GM04504 (cell line): ENCODE measurements at places on chromosomes 7 and 10.

- DNase-seq: no peak
Measured at GRCh38 chr7:22278660-22279059, 78.3 kb downstream of the RAPGEF5 start.

DNA sequence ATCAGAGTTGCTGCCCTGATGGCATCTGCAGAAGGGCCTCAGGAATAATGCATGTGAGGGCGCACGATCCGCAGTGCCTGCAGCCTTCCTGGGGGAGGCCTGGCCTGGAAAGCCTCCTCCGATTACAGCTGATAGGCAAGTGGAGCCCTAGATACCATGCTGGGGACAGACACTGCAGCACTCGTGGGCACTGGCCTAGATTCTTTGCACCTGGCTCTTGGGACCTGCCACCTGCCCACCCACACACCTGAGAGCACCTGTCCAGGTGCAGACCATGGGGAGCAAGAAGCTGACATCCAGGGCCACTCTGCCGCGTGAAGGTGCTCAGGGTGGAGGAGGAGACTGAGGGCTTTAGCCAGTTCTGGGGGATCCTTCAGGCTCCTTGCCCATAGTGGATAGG lies 14.8 kb downstream of the YKT6 start:
- DNase-seq: no peak

- no peak for DNase-seq
Measured at GRCh38 chr10:17980846-17981565, 29.3 kb downstream of the SLC39A12 start.

DNA sequence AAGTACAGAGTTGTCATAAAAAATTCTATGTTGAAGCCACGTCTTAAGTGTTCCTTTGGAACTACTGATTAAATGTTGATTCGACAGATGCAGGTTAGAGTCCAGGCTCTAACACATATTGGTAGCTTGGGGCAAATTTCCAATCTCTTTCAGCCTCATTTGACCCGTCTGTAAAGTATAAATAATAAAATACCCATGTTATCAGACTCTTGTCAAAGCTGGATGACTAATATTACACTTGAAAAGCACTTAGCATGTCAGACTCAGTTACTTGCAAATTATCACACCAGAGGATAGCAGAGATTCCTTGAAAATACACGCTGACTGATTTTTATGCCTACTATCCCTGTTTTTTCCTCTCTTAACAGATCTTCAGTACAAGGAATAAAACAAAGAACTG lies 18.1 kb upstream of the MACC1 start:
- DNase-seq: no peak

- DNase-seq: no peak
Measured at GRCh38 chr7:15652776-15653290, 33.6 kb downstream of the MEOX2 start.

- no peak for DNase-seq
Measured at GRCh38 chr10:46235705-46236545, 50.9 kb upstream of the ANTXRL start.

DNA sequence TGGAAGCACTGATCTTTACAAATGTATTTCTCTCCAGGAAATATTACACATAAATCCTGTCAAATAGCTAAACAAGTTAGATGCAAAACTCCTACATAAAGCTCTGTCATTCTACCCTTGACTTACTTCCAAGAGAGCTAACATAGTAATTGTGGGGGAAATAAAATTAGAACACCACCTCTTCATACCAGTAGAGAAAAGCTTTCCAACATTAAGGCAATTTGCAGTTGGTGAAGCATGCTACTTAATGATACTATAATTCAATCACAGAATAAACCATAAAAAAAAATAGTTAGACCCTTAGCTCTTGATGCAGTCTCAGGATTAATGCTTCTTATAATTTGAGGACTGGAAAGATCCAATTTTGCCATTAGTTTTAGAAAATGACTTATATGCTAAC lies 35.2 kb downstream of the SEMA3A start:
- no peak for DNase-seq

- DNase-seq: no peak
Measured at GRCh38 chr7:8176370-8177081, 85.4 kb downstream of the ICA1 start.

DNA sequence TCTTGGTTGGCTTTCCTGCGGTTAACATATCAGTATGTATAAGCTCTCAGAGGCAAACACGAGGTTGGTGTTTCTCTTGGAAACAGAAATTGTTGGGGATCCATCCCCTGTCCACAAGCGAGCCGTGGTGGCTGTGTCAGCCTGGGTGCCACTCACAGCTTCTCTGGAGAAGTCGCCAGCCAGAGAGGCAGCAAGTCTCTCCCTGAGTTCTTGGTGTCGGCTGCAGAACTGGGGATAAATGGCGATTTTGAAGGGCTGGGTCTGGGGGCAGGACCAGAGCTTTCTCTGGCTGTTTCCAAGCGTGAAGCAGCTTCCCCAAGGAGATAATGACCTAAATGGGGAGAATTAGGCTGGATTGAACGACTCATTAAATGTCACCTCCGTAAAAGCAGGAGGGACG lies 335.3 kb downstream of the GLRX3 start:
- DNase-seq: no peak

DNA sequence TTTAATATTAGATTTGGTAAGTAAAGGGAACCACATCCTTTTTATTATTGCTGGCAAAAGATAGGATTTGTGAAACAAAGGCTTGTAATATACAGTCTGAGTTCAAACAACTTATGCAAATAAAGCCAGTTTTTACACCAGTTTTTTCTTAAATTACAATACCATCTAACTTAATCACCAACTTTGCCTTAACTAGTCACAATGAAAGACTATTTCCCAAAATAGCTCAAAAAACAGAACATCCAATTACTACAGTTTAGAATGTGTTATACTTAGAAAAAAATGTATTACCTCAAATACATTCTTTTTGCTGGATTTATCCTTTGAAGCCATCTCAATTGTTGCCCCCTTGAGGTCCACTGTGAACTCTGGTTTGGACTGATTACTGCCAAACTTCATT lies 108.5 kb downstream of the ARHGAP12 start:
- DNase-seq: no peak

DNA sequence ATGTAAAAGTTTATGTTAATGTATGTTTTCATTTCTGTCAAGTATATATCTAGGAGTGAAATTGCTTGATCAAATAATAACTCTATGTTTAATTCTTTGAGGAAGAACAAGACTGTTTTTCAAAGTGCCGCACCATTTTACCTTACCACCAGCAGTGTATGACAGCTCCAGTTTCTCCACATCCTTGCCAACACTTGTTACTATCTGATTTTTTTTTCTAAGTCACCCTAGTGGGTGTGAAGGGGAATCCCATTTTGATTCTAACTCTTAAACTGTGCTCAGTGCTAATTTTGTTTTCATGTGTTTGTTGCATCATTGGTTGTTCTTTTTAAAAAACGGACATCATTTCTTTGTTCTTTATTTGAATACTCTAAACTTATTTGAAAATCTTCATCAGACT lies 120.2 kb upstream of the CDK6 start:
- DNase-seq: no peak

GRCh38 chr7:26599982-26600381 lies 264.4 kb downstream of the SKAP2 start:
- DNase-seq: no peak

GRCh38 chr7:18624459-18624858 lies 128.9 kb downstream of the HDAC9 start:
- no peak for DNase-seq

- no peak for DNase-seq
Measured at GRCh38 chr10:129583831-129584230, 116.8 kb downstream of the MGMT start.

- no peak for DNase-seq
Measured at GRCh38 chr10:3126741-3127346, 45.7 kb downstream of the PITRM1 start.

GRCh38 chr7:999941-1000935 lies 17.3 kb downstream of the CYP2W1 start:
- no peak for DNase-seq

GRCh38 chr7:43642897-43643630 lies 60.2 kb downstream of the STK17A start:
- DNase-seq: no peak

DNA sequence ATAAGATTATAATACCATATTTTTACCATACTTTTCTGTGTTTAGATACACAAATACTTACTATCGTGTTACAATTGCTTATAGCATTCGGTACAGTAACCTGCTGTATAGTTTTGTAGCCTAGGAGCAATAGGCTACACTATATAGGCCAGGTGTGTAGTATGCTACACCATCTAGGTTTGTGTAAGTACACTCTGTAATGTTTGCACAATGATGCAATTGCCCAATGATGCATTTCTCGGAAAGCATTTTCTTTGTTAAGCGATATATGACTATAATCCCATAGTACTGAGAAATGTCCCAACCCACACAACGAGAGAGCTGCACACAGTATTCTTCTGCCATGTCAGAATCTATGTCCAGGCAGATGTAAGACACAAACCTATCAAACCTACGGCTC lies 160.0 kb downstream of the NEBL start:
- DNase-seq: no peak

DNA sequence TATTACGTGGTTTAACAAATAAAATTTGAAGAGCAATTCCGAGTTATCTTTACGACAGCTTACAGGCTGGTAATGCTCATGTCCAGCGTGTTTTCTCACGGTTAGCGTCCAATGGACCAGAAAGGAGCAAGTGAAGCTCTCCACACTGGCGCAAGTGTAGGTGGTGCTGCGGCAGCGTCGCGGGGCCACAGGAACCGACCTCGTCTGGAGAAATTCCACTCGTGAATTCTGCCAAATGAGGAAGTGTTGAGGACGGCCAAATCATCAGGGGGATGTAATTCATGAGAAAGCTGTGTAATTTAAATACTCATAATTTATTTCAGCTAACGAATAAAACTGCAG lies 350 bp upstream of the ZNF37A start:
- no peak for DNase-seq

GRCh38 chr7:83732305-83732704 lies 83.4 kb upstream of the SEMA3E start:
- no peak for DNase-seq

DNA sequence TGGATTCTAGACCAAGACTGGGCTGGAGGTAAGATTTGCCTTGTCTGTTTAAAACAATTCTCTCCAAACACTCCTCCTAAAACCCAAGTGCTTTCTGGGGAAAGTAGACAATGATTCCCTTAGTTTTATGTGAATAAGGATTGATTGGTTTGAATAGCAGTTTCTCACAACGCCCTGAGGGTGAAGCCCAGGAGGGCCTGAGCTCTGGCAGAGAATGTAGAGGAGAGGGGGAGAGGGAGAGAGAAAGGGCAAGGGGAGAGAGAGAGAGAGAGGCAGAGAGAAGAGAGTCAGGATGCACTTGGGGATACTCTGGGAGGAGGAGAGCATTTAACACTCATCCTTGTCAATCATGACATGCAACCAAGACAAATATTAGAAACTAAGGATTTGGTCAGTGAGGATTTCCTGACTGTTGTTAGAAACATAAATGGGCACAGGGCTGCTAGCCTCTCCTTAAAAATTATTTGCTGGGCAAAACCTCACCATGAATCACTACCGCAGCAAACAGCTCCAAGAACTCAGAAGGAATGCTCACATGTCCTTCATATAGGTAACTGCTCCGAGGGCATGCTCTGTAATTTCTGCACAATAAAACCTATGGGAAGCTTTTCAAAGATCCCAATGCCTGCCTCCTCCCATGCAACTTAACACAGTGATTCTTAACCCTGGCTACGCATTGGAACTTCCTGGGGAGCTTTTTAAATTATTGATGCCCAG lies 55.2 kb upstream of the RAPGEF5 start:
- no peak for DNase-seq

- no peak for DNase-seq
Measured at GRCh38 chr7:134844200-134844599, 64.8 kb downstream of the CALD1 start.

GRCh38 chr10:57008189-57008588 lies 647.1 kb upstream of the ZWINT start:
- DNase-seq: no peak

DNA sequence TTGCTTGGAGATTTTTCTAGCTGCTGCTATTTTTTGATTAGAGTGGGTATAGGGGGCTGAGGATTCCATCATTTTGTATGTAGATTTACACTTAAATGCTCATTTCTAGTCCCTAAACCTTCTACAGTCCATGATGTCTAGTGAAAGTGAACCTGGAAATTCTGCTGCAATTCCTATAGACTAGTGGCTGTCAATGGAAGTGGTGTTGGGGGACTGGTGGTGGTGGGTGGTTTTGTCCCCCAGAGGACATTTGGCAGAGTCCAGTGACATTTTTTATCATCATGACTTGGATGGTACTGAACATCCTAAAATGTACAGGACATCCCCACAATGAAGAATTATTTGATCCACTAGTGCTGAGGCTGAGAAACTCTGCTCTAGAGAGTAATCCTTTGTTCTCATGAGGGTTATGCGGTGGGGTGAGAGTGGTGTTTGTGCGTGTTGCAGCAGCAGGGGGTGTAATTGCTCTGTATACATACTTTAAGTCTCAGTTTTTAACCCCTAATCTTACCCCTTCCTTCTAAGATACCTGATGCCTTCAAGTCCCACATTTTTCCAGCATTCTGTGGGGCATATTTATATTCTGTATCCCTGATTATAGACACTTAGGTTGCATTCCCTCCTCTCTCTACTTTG lies 35.0 kb downstream of the KIF11 start:
- DNase-seq: no peak

DNA sequence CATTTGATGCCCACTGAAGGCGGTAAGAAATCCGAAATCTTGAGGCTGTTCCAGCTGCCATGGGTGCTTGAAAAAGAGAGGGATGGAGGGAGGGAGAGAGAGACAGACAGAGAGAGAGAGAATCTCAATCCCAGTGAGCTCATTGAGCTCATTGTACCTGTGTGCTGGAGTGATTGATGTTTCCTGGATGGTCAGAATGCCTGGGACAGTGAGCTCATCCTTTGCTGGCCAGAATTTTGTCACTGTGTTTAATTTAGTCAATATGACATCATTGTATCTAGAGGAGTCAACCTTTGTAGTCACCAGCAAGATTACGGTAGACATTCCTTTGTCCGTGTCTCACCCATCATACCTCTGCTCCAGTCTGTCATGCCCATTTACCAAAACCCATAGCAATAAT lies 625.4 kb upstream of the POM121L12 start:
- no peak for DNase-seq

DNA sequence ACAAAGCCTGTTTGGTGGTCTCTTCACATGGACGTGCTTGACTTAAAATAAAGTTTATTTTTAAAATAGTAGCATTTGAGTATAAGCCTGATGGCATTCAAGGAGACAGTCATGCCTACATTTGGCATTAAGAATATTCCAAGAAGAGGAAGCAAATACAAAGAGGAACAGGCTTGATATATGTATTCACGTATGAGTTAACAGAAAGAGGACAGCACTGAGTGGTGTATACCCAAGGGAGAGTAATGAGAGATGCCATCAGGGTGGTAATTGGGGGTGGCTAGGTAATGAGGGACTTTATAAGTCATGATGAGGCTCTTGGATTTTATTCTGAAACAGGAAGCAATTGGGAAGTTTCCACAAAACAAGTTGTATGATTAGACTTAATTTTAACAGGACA lies 363.3 kb downstream of the SEMA3D start:
- no peak for DNase-seq

- no peak for DNase-seq
Measured at GRCh38 chr7:33466203-33466602, 336.8 kb downstream of the BBS9 start.

- DNase-seq: no peak
Measured at GRCh38 chr7:55569797-55570196, 2.5 kb downstream of the VOPP1 start.
